ENCODE measurements at places on chromosomes 7 and 10.

DNA sequence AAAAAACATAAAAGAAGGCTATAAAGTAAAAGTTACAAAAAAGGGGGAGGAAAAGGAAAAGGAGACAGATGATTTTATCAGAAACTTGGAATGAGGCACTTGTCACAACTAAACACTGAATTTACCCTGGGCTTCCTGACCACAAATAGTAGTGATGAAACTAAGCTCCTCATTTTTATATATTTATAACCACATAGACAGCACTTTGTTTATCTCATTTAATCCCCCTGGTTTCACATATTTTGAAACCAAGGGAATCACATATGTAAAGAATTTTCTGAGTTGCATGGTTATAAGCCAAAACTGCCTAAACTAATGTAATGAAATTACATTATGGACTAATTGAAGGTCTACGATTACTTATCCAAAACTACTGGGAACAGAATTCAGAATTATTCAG lies 39.6 kb upstream of the MET start:
- no peak for DNase-seq

DNA sequence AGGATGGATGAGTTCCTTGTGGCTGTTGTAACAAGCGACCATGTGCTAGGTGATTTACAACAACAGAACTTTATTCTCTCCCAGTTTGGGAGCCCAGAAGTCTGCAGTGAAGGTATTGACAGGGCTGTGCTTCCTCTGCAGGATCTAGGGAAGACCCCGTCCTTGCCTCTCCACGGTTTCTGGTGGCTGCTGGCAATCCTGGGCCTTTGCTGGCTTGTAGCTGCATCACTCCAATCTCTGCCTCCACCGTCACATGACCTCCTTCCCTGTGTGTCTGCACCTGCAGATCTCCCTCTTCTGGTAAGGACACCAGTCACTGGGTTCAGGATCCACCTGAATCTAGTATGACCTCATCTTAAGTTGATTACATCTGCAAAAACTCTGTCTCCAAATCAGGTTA lies 115.6 kb downstream of the GLRX3 start:
- no peak for DNase-seq

GRCh38 chr7:100418930-100419659 lies 9.4 kb downstream of the ZCWPW1 start:
- DNase-seq, result no peak

DNA sequence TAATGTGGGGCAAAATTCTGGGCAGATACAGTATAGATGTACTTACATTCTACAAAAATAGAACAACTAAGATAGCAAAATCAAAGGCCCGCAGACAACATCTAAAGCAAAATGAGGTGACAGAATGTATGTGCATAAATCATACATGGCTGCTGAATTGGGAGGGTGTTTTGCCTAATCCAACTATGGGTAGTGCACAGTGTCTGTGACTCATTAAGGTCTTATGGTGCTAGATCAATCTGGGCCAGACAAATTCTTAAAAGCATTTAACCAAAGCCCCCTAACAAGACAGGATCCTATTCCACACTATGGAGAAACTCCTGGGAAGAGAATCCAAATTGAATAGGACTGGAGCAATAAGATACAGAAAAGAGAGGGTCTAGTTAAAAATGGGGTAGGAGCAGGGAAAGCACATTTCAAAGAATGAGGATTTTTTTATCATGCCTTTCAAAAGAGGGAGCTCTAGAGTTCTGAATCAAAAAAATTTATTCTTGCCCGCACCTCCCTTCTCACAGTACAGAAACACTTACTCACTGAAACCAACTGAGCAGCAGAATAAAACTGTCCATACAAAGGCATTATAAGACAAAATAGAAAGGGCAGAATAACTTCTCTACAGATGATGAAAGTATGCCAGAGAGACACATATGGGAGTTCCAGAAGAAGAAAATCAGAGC lies 181.3 kb downstream of the RNLS start:
- no peak for DNase-seq

DNA sequence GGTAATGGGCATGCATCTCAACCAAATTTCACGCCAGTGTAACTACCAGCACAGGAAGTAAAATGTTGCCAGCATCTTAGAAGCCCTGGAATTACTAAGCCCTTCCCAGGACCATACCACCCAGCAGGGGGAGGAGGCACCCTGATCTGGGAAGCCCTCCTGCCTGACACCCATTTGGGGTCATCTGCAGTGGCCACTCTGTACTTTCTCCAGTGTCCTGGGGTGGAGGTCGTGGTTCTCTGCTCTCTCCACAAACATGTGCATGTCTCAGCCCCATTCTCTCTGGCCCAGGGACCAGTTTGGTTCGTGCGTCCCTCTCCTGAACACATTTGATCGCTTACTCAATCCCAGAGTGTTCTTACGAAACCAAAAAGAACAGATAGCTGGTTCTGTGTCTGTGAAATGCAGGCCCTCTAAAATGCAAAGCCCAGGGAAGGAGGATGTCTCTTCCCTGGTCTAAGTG lies 9.4 kb upstream of the LRRC27 start:
- DNase-seq, result no peak

DNA sequence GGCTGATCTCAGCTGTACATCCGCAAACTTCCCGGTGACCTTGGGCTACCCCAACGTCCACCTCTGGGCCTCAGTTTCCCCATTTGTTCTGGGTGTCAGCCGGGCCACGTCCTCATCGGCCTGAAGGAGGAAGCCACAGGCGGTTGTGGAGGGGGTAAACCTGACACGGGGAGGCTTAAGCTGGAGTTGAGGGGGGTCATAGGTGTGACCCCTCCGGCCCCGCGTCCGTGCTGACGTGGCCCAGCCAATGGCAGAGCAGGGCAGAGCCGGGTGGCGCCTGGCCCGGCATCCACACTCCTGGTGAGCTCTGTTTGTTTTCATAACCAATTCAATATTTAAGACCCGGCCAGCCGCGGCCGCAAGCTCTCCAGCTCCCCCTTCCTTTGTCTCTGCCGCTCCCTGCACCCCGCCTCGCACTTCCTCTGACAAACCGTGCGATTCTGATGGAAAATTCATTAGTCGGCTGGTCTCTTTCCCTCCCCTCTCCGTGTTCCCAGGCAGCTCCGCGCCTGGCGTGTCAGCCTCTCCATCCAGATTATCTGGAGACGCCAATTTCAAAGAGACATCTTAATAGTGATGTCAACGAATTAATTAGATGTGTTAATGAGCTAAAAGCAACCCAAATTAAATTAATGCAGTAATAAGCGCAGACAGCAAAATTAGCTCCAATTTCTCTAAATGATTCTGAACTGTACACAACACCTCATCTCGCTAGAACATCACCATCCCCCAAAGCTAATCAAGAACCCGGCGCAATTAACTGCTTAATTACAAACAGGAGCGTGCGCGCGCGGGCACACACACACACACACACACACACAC lies 55.4 kb downstream of the MICALL2 start:
- no peak for DNase-seq

DNA sequence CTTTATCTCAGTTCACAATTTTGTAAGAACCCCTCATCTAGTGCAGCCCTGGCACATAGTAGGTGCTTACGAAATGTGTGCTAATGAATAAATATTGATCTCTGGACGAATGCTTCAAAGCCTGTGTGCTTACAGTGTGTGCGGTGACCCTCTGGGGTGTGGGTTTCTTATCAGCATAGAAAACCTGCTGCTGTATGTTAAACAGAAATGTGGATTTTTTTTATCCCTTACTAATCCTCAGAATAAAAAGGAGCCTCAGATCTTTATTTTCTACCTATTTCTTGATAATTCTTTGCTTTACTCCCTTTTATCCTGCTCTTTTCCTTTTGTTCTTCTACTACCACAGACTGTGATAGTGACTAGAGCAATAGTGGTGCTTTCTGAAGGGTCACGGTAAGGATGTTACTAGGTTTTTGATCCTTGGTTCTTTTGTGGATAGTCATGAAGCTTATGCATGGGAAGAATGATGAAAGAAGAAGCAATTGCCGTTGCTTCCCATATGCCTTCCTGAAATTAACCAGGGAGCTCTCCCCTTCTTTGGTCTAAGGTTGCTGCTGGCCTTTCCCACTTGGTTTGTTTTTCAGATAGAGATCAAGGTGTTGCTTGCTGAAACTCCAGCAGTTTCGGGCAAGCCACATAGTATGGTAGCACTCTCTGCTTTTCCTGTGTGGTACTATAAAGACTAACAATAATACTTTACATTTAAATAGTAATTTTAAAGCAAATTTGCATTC lies 44.7 kb downstream of the SPAG6 start:
- no peak for DNase-seq

DNA sequence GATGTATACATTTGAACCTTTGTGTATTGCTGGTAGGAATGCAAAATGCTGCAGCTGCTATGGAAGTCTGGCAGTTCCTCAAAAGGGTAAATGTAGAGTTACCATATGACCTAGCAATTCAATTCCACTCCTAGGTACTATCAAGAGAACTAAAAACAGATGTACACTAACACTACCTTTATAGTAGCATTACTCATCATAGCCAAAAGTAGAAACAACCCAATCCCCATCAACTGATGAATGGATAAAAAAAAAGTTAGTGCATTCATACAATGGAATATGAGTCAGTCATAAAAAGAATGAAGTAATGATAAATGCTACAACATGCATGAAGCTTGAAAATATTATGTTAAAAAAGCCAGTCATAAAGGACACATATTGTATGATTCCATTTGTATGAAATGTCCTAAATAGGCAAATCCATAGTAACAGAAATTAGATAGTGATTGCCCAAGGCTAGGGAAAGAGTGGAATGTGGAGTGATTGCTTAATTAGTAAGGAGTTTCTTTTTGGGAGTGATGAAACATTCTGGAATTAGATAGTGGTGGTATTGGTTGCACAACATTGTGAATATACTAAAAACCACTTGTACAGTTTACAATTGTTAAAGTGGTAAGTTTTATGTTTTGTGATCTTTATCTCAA lies 96.4 kb upstream of the AOAH start:
- DNase-seq, result no peak

- no peak for DNase-seq
These were observed 94.3 kb upstream of the SORCS3 start for GRCh38 chr10:104546756-104547155.

DNA sequence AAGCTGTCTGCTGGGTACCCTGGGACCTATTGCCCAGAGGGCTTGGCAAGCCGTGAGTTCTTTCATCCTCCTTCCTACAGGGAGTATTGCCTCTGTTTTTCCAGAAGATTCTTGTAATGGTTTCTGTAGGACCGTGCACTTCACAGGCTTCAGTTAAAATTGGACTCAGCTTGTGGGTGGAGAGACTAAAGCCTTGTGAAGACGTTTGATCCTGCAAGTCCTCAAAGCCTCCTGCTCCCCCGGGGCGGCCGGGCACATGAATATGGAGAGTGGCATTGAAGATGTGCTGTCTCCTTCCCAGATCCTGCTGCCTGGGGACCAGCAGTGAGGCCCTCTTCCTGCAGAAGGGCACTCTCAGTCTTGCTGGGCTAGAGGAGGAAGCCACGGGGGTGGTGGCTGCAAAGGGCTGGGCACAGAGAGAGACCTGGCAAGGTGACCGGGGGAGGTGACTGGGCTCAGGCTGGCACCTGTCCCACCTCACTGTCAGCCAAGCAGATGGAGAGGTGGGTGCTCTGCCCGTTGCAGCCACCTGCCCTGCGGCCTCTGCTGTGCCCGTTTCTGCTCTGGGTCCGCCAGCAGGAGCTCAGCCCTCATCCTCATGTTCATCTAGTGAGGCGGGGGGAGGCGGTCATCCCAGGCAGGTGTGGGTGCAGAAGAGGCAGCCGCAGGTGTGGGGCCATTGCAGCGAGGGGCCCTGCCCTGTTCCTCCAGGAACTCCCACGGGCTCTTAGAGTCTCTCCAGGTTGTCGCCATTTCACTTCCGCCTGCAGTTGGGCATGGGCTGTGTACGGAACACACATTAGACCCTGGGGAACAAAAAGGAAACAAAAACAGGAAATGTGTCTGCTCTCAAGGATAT lies 55.7 kb downstream of the TMEM209 start:
- peak; percentile 61 for DNase-seq

- DNase-seq, result no peak
These were observed 313.4 kb upstream of the SEMA3C start for GRCh38 chr7:81232084-81232799.

GRCh38 chr10:48545462-48546145 lies 59.3 kb downstream of the ARHGAP22 start:
- DNase-seq, result no peak

DNA sequence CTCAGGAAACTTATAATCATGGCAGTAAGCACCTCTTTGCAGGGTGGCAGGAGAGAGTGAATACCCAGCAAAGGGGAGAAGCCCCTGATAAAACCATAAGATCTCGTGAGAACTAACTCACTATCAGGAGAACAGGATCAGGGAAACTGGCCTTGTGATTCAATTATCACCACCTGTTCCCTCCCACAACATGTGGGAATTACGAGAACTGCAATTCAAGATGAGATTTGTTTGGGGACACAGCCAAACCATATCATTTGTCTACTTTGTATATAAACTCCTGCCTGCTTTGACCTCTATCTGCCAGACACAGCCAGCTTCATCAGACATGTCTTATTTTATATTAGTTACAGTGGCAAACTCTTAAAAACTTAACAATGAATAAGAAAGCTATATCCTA lies 50.4 kb downstream of the ARMC3 start:
- no peak for DNase-seq

DNA sequence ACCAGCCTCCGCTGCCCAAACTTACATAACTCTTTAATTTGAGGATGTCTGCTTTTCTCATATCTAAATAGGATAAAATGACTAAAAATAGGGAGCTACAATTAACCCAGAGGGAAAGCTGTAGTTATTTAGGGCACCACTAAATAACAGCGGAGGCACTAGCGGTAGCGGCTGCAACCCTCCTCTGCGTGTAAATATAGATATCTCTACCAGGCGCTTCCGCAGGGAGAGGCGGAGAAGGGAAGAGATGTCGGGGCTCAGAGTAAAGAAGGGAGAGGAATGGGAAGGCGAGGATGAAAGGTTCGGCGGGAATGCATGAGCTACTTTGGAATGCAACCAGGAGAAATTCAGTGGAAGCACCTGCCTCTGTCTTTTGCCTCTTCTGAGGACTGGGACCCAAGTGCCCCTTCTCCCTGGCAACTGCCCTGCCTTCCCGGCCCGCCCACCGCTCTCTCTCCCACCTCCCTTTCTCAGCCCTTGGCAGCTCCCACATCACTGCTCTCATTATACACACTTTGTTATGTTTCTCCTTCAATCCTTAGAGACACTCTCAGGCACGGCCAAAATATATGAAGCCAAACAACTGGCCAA lies 698.3 kb downstream of the PARD3 start:
- no peak for DNase-seq

DNA sequence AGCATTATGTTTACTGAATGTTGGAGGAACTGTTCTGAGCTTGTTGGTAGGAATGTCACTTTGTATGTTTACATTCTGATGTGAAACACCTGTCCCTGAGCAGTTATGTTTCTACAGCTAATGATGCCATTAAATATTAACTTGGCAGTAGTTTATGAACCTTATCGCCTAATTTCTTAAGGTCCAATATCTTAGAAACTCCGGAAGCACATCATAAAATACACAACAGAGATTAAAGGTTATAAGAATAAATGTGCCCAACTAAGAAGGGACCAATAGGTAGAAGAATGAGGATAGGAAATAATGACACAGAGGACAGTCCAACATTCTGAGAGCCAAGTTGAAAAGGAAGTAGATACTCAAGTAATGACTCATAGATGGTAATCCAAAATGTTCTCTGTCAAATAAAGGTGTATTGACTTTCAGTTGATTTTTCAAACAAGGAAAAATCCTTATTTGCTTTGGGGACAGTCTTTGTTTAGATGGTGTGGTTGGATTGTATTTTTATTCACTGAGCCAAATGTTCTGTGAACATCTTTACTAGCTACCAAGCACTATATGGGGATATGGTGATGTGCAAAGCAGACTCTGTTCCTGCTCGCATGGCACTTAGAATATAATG lies 31.9 kb downstream of the LCOR start:
- DNase-seq, result peak; percentile 49

GRCh38 chr7:47258798-47259197 lies 323.1 kb downstream of the TNS3 start:
- no peak for DNase-seq

- DNase-seq, result peak; percentile 41
These were observed 55.0 kb upstream of the VWDE start for GRCh38 chr7:12458520-12459131.

Measured in GM13976 (cell line).